ENCODE measurements at places on chromosomes 3 and 15.
A peak's percentile ranks its signal among the peaks of the same experiment; 100 is the strongest.

DNA sequence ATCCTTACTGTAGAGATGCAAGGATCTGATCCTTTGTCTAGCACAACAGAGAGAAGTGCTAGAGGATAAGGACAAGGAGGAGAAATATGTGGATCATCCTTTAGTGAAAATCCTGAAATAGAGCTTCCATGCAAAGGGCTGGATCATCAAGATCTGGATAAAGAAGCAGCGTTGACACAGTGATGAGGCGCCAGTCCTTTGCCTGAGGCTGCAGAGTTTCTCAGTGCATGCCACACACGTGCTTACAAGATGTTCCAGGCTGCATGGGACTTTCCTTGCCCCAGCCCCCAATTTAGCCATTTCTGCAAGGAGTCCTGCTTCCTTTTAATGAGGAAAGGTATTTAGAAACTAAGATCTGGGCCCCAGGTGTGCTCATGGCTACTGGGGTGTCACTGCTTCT is 7.2 kb upstream of the ABTB1 start:
- DNase-seq: no peak

DNA sequence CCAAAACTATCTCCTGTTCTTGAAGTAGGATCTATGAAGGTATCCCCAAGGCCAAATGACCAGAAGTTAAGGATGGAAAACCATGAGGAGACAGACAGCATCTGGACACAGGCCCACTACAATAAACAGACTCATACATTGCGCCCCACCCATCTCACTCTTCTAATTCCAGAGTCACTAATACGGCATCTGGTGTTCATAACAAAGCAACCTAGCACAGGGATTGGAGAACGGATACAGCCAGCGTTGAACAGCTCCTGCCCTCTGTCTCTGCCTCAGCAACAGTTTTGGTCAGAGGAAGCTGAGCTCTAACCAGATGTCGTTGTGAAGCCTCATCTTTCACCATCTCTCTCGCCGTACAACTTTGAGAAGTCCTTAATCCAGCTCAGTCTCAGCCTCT is 44.5 kb upstream of the CCDC80 start:
- no peak for DNase-seq

DNA sequence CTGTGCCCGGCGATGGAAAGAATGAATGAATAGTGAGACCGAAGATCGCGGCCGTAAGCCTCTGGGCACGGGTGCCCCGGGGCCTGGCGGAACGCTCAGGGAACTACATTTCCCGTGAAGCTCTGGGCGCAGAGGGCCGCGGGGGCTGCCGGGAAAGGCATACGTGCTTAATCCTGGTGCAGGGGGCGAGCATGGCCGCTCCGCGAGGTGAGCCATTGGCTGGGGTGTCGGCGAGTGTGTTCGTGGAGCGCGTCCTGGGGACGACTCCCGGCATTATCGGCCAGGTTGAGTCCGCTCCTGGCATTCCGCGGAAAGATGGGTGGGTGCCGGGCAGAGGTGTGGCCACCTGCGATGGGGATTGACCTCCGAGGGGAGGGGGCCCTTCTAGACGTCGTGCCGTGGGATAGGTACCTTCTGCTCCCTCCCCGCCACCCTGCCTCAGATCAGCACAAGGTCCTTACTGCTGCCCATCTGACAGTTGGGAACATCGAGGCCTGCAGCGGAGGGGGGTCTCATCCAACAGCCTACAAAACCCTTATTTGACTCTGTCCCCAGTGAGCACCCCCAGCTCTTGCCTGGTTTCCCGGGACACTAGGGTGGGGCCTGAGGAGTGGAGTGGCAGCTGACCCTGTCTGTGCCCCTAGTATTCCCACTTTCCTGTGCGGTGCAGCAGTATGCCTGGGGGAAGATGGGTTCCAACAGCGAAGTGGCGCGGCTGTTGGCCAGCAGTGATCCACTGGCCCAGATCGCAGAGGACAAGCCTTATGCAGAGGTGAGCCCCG is at the start of gene MPI:
Gene MPI, plus strand, starts transcription at position 160 of the 782 bp plus-strand sequence. Its CDS starts 32 bp downstream, at position 192.
- DNase-seq: peak; percentile 73

GRCh38 chr15:26771578-26772153 is 1.2 kb downstream of the GABRB3 start:
- DNase-seq: no peak

GRCh38 chr3:52322466-52322865 is 6.3 kb downstream of the DNAH1 start:
- DNase-seq: no peak
